ENCODE measurements at places on chromosomes 11 and 22. TPM values are rescaled to one million over a fixed set of nuclear protein-coding genes. Genes with fewer than 3 reads are reported as not detected.

GRCh38 chr11:78363024-78363619, 54.5 kb downstream of the GAB2 start:
- no peak for DNase-seq

- no peak for DNase-seq
Measured at GRCh38 chr22:32696089-32696488, 105.4 kb upstream of the TIMP3 start.

GGT1 gene
- 10.4 TPM for total RNA-seq

- DNase-seq: no peak
Measured at GRCh38 chr11:71223081-71223405, 29.3 kb downstream of the SHANK2 start.

- no peak for DNase-seq
Measured at GRCh38 chr11:98944461-98944860, 76.3 kb upstream of the CNTN5 start.

- no peak for DNase-seq
Measured at GRCh38 chr11:94568717-94569116, 1.5 kb downstream of the PIWIL4 start.

- DNase-seq: no peak
Measured at GRCh38 chr11:57134284-57134683, 47.5 kb upstream of the LRRC55 start.
